ENCODE measurements at places on chromosomes 2 and 18.

DNA sequence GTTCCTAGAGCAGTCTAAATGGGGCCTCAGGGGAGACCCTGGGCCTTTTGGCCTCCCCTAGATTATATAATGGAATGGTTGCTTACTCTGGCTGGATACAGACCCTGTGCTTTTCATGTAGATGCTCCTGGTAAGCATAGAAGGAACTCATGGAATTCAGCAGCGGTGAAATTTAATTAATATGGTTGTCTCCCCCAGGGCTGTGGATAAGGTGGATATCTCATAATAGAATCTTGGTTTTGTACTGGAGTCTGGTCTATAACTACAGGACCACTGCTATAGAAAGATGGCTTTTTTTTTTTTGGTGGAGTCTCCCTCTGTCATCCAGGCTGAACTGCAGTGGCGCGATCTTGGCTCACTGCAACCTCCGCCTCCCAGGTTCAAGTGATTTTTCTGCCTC, 84.5 kb downstream of the HRH4 start:
- no peak for DNase-seq

GRCh38 chr18:62555135-62555534, 32.3 kb downstream of the ZCCHC2 start:
- DNase-seq: no peak

DNA sequence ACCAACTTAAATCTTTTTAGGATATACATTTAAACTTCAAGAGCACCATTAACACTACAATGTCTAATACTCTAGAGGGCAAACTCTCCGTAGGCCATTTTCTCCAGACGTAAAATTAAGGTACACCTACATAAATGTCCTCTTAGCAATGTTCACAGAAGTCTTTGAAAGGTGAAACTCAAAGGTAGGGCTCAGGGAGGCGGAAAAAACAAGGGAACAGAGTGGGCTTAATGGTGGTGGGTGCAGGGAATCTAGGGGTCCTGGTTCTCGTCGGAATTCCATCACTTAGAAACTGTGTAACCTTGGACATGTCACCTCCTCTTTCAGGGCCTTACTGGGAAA, 668 bp downstream of the NFU1 start:
- peak; percentile 35 for DNase-seq

- no peak for DNase-seq
Observed at GRCh38 chr2:75055142-75055819, 96.8 kb downstream of the POLE4 start.

GRCh38 chr18:377088-377487, 109.2 kb upstream of the THOC1 start:
- no peak for DNase-seq

DNA sequence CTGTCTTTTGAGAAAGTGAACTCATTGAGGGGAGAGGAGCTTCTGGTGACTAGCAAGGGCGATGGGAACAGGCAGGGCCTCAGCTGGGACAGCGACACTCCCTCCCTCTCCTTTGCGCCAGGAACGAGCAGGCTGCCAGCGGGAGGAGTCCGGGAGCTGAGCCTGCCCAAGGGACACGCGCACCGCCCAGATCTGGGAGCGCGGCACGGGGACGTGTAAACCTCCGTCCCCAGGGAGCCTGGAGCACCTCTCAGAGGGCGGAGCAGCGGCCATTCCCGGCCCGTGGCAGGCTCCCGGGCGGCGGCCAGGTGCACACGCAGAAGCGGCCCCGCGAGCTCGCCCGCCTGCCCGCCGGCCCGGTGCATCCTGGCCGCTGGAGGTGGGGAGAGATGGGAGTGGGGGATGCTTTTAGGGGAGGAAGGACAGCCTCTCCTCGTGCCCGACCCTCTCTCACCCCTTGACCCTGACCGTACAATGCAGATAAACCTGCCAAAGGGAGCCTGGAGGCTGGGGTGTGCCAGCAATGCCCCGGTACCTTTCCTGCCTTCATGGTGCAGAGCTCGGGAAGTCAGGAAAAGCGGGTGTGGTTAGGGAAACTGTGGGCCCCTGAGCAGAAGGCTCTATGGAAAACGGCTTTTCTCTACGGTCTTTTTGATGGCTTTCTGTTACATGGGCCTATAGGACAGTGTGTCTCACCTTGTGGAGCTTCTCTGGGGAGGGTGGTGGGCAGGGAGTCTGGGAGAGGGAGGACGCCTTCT, 2.2 kb downstream of the AQP4 start:
- no peak for DNase-seq

DNA sequence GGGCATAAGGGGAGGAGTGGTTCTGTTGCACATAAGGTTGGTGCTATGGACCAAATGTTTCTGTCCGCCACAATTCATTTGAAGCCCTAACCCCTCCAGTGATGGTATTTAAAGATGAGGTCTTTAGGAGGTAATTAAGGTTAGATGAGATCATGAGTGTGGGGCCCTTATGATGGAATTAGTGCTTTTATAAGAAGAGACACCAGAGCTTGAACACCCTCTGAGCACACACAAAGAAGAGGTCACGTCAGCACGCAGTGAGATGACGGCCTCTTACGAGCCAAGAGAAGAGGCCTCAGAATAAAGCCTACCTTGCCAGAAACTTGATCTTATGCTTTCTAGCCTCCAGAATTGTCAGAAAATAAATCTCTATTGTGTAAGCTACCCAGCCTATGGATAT, 386.4 kb upstream of the CYRIA start:
- no peak for DNase-seq

- no peak for DNase-seq
Observed at GRCh38 chr2:234788841-234789240, 163.0 kb upstream of the SH3BP4 start.

DNA sequence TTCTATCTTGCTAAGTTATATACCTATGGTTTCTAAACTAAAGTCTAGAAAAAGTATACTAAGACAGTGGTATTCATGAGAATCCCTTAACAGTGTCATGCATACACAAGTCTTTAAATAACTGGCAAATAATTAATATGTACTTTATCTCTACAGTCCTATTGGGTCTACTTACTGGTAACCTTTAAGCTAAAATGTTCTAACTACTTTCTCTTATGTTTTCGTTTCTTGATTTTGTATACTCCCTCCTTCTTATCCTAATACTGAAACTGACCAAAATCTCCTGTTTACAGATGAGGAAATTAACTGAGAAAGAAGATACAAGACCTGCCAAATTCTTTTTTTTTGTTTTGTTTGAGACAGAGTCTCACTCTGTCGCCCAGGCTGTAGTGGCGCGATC, 74.6 kb downstream of the CCDC88A start:
- DNase-seq: no peak

DNA sequence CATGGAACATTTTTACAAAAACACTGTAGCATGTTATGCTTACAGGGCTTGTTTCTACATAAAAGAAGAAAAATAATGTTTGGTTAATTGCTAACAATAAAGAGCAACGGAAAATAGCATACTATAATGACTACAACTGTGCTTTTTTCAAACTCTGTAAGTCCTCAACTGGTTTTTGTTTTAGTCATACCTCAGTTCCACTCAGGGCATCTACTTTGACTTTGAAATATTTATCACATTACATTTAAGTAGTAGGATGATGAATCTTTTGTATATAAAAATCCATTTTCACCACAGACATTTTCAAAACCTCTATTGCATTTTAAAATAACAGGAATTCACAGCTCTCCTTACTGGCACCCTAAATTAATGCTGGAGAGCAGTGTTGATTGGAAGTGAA, 8.3 kb downstream of the SATB2 start:
- DNase-seq: no peak

DNA sequence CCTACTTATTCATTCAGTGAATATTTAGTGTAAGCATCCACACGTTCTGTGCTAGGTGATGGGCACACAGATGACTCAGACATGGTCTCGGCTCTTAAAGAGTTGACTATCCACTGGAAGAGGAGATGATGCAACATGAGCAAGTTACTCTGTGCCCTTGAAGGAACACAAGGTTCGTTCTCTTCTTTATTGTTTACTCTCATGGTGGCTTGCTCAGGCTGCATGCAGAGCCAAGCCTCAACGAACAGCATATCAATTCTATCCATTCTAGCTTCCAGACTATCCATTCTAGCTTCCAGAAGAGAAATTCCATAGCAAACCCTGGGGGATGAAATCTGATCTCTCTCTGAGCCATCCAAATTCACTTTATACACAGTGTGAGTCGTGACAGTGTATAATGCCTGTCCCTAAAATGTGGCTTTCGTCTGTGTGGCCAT, 68.1 kb upstream of the CTAGE1 start:
- DNase-seq: no peak

DNA sequence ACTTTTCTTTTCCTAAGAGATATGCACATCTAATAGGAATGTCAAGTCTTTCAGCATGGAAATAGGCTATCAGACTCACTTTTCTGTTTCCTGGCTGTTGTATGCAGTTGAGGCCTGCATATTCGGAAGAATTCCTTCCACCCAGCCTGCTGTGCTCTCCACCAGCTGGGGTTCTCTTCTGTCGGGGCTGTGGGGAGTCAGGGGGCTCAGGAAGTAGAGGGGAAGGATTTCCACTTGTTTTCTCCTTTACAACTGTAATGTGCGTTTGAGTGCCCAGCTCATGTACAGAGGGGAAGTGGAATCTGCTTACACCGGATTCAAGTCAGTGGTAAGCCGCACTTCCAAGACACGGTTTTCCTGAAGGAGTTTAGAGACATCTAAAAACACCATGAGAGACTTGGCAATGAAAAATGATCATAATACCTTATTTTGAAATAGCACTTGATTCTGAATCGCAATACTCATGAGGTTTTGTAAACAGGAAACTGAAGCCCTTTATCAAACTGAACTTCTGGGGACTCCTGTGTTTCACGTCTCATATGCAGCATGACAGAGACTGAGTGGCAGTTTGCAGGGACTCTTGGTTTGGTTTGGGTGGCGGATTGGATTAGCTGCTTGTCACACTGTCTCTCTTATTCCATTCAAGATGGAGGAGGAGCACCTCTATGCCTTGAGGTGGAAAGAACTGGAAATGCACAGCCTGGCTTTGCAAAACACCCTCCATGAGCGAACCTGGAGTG, 90.4 kb downstream of the MTCL1 start:
- DNase-seq: no peak

DNA sequence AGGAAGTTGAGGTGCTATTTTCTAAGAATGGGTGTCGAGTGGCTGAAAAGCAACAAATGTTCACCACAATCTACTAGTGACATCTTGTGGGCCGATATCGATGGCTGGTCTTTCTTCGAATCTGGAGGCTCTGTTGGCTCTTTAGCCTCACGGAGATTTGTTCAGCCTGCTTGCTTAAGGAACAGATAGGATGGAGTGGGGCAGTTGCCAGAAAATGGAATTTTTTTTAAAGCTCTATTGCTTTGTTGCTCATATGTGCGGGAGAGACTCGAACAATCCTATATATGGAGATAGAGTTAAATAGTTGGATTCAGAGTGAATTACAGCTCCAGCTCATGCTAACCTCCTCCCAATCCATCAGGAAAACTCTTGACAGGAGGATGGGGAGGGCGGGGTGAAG, 70.9 kb upstream of the LYPD6B start:
- no peak for DNase-seq

- DNase-seq: no peak
Observed at GRCh38 chr2:225002656-225003045, 39.6 kb downstream of the DOCK10 start.

DNA sequence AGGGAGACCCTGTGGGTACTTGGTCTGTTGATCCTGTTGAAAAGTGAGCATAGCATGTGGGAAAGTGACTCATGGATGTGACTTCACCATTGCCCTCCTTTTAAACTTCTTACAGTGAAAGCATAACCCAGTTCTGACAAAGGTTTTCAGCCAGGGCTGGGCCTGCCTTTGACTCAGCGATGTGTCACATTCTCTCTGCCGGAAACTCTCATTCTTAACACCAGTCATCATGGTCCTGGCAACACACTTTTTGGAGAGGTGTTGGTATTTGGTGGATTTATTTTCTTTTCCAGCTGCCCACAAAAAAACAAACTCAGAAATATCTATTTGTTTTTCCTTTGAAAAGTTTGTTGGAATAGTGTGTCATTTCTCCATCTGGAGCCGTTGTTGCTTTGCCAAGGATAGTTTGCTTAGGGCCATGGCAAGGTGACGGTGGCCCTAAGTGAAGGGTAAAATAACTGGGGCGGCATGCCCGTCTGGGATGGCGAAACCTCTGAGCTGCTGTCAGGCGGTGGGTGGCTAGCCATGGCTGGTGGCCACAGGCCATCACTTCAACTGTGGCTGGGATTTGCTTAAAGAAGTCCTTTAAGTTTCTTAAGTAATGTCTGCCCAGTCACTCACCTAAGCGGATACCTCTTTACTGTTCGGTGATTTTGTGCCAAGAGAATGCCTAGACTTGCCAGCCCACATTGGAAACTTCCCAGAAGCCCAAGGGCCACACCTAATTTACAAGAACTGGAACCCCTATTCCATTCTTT, 123.3 kb downstream of the LTBP1 start:
- DNase-seq: no peak

DNA sequence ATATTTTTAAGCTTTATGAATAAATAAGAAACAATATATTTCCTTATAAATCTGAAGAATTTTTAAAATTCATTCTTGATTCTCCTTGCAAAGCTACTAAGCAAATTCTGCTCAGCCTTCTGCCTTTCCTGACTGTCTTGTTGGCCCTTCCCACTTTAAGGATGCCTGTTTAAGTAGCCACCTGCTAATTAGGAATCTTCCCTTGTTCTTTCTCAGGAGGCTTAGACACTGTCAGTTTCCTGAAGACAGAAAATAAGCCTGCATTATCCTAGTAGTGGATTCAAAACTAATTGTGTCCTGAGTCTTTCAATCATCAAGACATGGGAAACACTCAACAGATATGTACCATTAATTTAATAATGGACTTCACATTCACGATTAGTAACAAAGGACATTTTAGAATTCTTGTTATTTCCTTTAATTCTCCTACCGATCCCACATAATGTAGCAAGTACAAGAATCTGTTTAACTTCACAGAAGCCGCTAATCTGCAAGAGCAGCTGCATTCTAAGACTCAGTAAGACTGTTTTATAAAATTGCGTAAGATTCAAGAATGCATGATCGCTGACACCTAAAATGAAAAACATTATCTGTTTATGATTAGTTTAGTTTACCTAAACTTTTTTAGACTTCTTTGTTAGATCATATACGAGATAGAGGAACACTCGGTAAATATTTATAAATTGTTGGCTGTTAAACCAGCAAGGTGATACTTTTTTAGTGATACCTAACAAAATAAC, 445.4 kb upstream of the DSEL start:
- DNase-seq: no peak

DNA sequence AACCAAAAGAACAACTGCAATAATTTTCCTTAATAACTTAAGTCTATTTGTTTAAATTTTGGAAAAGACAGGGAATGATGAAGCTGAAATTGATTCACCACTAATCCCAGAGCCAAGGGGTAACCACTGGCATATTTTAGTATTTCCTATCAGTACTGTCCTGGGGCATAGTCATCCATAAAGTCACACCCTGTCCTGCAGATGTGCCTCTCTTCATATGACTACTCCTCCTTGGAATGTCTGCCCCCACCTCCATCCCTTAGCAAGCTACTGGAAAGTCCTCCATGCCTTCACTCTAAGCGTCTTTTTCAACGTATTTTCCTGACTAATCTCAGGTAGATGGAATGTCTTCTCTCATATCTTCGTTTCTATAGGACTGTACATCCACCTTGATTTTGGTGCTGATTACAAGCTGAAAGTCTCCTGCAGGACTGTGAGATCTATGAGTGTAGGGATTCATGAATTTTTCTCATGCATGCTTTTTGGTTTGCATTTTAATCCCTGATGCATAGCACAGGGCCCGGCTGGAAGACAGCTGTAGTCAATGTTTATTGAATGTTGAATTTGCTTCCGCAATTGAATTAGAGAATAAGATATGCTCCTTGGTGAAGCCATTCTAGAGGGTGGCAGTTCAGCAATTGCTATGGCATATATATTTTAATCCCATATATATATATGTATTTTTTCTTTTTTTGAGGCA, 85.6 kb downstream of the MOGAT1 start:
- no peak for DNase-seq
